ENCODE measurements at places on chromosomes 11 and 22.
A peak's percentile ranks its signal among the peaks of the same experiment; 100 is the strongest.

GRCh38 chr22:36797911-36798673 lies 18.7 kb downstream of the PVALB start:
- DNase-seq: no peak

- no peak for DNase-seq
These were observed 49.4 kb downstream of the RSF1 start for GRCh38 chr11:77771135-77771534.

DNA sequence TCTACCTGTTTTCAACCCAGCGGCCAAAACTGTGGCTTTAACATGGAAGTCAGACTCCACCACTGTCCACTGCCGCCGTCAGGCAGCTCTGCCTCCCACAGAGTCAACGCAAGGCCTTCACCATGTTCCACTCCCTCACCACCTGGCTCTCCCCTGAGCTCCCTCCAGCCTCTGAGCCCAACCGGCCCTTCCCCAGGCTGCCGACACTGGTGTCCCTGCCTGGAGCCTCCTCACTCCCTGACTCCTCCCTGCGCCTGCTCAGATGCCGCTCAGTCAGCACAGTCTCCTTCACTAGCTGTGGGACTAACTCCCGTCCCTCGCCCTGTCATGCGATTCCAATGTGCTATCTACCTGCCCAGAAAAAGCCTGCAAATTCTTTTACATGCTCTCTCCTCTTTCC lies 16.3 kb downstream of the SULT4A1 start:
- no peak for DNase-seq

- DNase-seq: no peak
These were observed 377.6 kb downstream of the DCDC1 start for GRCh38 chr11:30991802-30992512.

DNA sequence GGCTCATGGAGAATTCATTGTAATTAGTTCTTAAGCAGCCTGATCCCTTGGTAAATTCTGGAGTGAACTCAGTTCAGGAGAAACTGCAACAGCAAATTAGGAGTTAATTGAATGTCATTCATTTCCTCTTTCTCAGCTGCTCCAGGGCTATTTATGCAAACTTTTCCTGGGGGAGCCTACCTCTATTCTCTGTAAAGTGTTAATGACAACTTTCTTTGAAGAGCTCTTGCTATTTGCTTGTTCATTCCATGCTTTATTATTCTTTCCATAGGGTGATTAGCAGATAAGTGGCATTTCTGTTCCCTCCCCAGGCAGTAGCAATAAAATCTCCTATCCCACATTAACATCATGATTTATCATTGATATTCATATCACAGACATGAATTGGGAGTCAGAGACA lies 267.6 kb upstream of the DDI1 start:
- no peak for DNase-seq

GRCh38 chr11:111177037-111177871 lies 68.3 kb upstream of the POU2AF2 start:
- DNase-seq: no peak

- DNase-seq: no peak
These were observed 35.4 kb upstream of the CARS1 start for GRCh38 chr11:3092603-3093141.

GRCh38 chr11:66188580-66188979 lies 79.9 kb upstream of the RAB1B start:
- no peak for DNase-seq

DNA sequence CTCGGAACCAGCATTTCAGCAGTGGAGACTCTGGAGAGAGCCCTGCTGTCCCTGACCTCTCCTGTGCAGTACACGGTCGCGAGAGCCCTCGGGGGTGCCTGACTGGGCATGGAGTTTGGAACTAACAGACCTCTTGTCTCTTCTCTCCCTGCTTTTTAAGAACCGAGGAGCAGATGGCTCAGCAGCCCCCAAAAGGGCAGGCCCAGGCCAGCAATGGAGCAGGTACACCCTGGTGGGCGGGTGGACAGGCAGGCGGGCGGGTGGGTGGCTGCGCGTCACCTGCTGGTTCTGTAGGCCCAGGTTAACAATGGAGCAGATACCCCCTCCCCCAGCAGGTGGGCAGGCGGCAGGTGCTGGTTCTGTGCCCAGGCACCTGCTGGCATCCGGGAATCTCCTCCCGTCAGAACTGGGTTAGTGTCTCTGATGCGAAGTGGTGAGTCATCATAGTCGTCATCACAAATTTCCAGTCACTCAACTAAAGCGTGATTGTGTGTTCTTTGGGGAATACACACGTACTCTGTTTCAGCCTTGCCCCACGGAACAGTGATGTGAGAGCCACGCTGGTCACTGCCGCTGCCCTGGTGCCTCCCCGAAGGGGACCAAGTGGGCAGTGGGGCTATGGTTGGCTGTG lies 41.1 kb downstream of the GRAMD4 start:
- no peak for DNase-seq

GRCh38 chr11:86726118-86726753 lies 53.8 kb upstream of the ME3 start:
- DNase-seq: no peak

GRCh38 chr11:48184452-48184851 lies 32.2 kb upstream of the OR4B1 start:
- no peak for DNase-seq

- DNase-seq: no peak
These were observed 94.2 kb upstream of the TBCEL start for GRCh38 chr11:120929664-120930154.

GRCh38 chr22:30717952-30718351 lies 23.3 kb downstream of the OSBP2 start:
- DNase-seq: no peak

DNA sequence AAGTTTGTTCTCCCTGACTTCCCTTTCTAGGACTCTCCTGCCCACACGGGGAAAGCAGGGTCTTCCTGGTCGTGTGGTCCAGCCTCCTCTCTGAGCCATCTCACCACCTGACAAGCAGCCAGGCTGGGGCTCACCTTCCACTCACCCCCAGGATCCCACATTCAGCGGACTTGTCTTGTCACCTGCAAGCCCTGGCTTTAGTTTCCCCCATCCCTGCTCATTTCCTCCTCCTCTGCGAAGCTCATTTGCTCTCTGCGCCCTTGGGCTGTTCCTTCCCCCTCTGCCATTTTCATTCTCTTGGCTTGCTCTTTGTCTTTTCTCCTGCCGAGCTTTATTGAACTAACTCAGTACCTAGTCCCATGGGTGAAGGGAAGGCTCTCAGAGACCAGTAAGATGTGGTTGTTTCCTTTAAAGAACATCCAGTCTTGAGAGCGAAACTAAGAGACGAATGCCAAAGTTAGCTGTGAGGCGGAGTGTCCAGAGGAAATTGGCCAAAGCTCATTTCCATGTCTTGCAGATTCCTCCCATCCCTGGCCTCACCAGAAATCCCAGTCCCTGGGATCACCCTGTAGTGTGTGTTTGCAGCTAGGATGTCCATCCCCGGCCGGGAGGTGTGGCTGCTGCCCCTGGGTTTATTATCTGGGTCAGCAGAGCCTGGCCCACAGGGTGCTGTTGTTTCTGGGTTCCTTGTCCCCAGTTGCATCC lies 2.0 kb downstream of the ST14 start:
- no peak for DNase-seq

- DNase-seq: no peak
These were observed 10.0 kb downstream of the LGR4 start for GRCh38 chr11:27462543-27462942.

DNA sequence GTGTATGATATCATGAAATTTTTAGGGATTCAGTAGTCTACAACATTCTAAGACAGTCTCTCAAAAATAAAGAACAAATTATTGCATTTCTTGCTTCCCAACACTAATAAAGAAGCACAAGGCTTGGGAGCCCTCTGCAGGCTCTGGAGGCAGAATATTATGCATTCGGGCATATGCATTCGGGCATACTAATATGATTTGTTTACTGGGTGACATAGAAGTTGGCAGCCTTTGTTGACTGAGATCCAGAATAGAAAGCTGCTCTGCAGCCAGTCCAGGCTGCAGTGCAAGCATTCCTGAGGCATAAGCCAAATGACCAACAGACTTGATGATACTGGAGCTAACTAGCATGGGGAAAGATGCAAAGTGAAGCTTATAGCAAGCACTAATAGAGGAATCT lies 945.5 kb downstream of the OPCML start:
- no peak for DNase-seq

GRCh38 chr11:67441098-67441563 lies 2.1 kb downstream of the CORO1B start:
- DNase-seq: no peak

GRCh38 chr22:49272546-49273125 lies 555.0 kb downstream of the BRD1 start:
- no peak for DNase-seq

GRCh38 chr11:81135570-81135969 lies 1598.1 kb downstream of the FAM181B start:
- DNase-seq: no peak

GRCh38 chr11:65043881-65044501 lies 3.0 kb downstream of the SAC3D1 start:
- peak; percentile 44 for DNase-seq

- DNase-seq: no peak
These were observed 361.6 kb downstream of the GUCY1A2 start for GRCh38 chr11:106656646-106657045.

- peak; percentile 76 for DNase-seq
These were observed 8.9 kb downstream of the RELT start for GRCh38 chr11:73384872-73385689.

DNA sequence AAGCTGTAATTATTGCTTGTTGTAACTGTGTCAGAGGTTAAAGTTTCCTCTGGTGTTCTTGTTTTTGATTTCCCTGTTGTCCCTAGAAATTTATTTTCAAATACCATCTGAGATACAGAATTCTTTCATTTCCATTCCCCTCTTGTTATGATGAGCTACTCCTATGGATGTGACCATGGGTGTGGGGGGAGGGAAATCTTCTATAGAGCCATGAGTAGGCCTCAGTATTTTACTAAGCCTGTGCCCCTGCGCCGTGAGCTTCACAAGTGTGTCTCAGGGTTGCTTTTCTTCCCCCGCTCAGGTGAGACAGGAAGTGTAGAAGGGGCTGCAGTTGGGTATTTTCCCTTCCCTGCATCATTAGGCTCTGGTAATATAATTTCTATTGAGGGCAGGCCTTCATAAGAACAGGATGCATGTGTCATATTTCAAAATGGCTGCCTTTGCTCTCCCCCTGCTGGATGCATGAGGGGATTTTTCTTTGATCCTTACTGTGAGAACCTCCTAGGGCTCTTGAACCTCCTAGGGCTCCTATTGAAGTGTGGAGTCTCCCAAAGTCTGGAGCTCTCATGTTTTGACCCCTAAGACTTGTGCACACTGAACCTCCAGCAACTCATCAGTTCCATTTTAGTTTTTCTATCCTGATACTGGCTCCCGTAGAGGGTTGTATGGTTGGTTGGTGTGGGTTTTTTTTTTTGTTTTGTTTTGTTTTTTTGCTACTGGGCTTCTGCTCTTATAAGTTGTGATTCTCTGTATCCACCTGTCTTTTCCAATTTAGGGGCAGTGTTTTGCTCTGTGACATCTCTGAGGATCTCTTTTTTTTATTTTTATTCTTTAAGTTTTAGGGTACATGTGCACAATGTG lies 658.2 kb downstream of the NTM start:
- peak; percentile 37 for DNase-seq
